Testis (tissue), 5 donors: ENCODE measurements at places on chromosomes 7 and 10.

DNA sequence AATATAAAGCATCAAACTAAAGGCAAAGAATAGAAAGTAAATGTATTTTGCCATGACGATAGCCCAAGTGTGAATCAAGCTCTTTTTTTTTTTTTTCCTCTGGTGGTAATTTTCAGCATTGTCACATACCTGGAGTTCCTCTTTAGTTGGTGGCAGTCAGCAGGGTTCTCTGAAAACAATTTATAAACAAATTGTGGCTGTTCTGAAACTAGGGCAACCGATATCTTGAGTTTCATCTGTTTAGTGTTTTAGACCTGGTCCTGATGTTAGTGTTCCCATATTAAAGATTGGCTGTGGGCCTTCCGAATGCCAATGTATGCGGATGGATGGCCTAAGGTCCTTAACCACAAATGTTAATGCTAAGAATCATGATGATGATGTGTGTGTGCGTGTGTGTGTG lies 713.1 kb downstream of the GATA3 start:
- DNase-seq: no peak

- no peak for DNase-seq
These were observed 26.5 kb upstream of the TMEM229A start for GRCh38 chr7:124059375-124059774.

GRCh38 chr7:158004123-158004490 lies 583.5 kb downstream of the PTPRN2 start:
- DNase-seq: no peak

- no peak for DNase-seq
These were observed 15.2 kb upstream of the GPR158 start for GRCh38 chr10:25159591-25159990.

- no peak for DNase-seq
These were observed 124.4 kb upstream of the KIF5B start for GRCh38 chr10:32180390-32181280.

- no peak for DNase-seq
These were observed 17.2 kb downstream of the SFR1 start for GRCh38 chr10:104139221-104139620.

DNA sequence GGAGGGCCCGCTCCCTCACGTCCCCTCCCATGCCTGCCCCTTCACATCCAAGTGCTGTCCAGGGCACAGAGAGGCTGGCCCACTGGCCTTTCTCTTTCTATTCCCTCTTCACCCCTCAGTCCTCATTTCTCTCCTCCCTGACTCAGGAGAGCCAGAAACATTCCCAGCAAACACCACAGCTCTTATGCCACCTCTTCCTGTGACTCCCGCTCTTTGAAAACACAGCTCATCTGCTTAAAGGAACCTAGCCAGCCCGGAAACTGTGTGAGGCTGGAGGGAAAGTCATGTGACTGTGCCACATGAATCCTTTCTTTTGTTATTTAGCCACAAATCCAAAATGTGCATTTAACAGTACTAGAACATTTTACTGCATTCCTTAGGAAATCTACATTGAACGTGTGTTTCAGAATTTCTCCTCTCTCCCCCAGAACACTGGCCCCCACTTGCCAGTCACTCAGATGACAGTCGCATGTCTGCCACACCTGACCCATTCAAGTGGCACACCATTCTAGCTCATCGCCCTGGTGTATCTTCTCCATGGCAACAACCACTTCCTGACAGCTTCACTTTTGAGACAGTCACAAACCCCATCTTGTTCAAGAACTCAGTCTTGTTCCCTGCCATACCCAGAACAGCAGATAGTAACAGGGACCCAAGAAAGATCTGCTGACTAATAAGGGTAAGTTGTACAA lies 42.8 kb downstream of the GRB10 start:
- no peak for DNase-seq

DNA sequence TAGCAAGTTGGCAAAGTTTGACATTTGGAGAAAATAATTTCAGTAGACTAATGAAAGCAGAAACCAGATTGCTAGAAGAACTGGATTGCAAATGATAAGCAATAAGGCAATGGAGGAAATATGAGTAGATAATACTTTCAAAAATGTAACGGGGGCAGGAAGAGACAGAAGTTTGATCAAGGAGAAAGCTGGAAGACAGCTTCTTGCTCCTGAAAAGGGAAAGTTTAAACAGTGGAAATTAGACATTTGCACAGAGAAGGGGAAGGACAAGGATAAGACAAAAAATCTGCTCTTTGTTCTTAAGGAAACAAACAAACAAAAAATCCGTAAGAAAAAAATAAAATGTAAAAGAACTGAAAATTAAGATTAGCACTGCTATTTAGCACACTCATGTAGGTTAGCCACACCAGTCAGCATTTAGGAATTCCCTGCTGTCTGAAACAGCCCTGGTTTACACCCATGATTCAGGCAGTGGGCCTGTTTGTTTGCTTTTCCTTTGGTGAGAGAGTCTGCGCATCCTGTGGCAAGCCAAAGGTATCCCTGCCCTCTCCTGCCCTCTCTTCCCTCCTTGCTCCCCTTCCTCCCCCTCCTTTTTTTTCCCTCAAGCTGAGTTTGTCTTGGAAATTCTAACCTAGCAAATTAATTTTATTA lies 104.3 kb upstream of the CAV2 start:
- no peak for DNase-seq

DNA sequence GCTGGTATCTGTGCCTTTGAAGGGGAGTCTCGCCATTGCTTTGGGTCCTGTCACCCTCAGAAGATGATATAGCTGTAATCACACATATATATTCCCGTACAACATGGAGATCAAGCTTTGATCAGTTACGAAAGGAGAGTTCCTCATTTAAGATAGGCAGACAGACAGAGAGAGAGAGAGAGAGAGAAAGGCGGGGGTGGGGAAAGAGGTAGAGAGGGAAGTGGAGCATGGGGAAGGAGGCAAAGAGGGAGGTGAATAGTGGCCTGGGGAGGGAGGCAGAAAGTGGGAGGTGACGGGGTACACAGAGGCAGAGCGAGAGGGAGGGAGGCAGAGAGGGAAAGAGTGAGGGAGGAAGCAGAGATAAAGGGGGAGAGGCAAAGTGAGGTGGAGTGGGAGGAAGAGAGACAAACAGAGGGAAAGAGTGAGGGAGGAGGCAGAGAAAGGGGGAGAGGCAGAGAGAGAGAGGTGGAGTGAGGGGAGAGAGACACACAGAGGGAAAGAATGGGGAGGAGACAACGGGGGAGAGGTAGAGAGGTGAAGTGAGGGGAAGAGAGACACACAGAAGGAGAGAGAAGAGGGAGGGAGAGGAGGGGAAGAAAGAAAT lies 44.6 kb upstream of the C1QL3 start:
- DNase-seq: no peak

DNA sequence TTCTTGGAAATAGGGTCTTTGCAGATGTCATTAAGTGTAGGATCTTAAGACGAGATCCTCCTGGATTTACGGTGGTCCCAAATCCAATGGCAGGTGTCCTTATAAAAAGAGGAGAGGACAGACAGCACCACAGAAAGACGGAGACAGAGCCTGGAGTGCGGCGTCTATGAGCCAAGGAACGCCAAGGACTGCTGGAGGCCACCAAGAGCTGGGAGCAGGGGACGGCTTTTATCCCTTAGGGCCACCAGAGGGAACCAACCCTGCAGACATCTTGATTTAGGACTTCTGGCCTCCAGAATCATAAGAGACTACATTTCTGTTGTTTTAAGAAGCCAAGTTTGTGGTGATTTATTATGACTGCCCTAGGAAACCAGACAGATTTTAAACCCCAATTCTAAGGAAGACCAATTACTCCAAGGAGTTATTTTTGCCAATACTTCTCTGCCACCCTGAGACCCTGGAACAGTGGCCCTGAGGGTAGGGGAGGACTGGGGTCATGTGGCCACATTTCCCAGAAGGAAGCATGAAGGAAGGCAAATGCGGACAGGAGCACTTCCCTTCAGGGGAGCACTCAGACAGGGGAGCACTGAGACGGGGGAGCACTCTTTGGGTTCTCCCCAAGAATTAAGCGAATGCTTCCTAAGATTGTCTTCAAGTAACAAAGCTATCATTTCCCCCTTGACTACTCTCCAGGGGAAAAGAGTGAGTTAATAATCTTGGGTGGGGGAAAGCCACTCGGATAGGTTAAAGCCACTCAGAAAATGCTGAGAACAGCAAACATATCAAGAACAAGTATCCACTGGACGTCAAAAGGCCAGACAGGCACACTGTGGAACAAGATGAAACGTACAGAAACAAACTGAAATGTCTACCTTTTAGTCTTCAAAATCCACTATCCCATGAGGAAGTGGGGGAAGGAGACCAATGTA lies 67.5 kb downstream of the CHST15 start:
- no peak for DNase-seq

DNA sequence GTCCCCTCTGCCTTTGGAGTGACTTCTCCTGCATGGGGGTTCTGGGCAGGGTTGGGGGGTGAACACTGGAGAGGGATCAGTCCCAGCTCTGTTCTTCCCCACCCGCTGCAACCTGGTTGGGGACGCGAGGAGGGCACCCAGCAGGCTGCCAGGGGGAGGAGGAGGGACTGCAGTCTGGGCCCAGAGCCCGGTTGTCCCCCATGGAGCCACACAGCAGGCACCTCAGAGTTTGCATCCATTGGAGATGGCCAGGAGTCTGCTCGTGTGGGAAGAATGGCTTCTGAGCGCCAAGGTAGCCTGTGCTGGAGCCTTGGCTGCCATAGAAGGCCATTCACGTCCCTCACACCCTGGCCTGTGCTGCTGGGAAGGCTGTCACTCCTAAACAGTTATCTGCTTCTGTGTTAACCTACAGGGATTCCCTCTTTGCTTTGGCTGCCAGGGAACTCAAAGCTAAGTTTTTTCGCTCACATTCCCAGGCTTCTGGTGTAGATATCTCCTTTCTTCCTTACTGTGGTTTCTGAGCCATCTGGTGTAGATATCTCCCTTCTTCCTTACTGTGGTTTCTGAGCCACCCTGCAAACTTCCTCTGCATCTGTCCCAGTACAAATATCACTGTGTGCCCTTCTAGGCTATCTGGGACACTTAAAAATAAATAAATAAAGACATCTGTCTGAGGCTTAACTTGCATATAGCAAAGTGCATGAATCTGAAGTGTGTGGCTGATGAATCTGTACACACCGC lies 133.7 kb downstream of the LHPP start:
- DNase-seq: no peak

- DNase-seq: no peak
These were observed 9.0 kb downstream of the PTF1A start for GRCh38 chr10:23200997-23201652.

GRCh38 chr7:135091717-135092116 lies 56.2 kb upstream of the TMEM140 start:
- no peak for DNase-seq

DNA sequence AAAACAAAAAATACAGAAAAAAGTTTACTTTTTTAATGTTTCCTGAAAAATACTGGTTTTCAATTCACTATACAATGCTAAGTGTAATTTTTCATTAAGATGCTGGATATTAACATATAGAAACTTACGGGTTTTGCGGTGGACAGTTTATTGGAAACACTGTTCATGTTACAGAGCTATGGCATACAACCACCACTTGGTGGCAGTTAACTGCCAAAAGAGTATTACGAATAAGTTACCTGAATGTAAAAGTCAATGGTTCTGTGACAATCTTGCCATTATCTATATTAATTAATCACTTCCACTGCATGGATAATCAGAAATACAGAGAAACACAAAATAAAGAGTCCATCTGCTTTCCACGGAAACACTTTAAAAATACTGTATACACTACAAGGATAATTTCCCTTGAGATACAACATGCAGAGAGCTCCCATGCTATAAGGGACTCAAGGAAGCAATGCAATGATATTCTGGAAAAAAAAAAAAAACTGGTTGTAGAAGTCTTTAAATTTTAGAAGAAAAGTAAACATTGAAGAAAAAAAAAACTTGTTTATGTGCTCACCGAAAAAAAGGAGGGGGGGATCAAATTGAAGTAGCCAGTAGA lies 97.0 kb downstream of the TPK1 start:
- DNase-seq: peak; percentile 30

GRCh38 chr10:128247576-128247975 lies 121.4 kb upstream of the MKI67 start:
- DNase-seq: no peak

DNA sequence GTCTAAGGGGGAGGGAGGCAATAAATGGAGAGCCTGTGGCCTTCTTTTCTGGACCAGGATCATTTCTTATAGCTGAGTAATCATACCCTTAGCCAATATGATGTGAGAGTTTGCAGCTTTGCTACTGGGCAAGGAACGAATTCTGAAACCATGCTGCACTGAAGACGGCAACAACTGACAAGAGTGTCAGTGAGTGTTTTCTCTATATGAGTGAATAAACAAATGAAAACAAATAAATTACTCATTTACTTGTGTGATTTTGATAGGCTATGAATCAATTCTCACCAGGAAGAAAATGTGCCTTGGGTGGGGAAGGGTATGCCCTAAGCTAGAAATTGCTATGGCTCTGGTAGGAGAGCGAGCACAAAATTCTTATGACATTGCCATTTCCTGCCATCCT lies 79.4 kb upstream of the LRRN3 start:
- no peak for DNase-seq

DNA sequence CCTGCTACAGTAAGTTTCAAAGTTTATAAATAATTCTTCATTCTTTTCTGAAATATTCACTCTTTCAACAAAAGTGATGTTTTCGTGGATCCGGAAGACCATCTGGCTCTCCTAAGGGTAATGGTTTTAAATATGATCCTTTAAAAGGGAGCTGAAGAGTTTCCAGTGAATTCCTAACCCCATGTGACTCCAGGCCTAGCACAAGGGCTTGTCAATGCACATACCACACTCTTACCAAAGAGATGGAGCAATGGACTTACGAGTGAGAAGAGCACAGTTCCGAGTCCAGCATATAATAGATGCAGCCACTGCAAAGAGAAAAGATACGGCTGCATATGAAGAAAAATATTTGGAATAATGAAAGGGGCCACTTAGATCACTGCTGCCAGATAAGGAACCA lies 32.1 kb upstream of the GATAD1 start:
- DNase-seq: no peak

- DNase-seq: no peak
These were observed 49.2 kb downstream of the INPP5A start for GRCh38 chr10:132586739-132587138.

DNA sequence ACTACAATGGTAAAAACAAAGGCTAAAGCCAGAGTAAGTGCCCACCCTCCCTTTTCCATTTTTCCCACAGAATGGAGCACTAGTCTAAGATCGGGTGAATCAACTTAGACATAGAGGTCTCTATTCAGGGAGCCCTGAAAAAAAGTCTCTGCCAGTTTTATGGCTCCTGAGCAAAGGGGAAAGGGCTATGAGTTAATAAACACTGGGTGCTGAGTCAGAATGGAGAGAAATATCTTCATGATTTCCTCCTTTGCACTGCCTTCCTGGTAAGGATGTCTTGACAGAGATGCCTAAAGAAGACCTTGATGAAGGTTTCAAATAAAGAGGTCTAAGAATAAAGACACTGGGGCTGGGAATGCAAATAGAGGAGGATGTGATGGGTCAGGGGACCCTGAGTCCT lies 607.4 kb upstream of the MBL2 start:
- DNase-seq: no peak

DNA sequence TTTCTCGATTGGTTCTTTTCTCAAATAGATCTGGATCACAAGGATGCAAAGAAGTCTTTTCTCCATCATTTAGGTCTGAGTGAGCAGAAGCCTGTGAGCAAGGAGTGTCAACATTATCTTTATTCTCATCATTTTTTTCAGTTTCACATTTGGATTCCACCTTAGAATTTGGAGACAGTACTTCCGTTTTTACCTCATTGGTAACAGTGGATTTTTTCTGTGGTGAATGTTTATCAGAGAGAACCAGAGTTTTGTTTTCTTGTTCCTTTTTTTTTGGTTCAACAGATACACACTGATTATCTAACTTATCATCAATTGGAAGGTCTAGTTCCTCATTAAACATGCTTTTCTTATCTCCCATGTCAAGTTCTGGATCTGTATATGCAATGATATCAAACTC lies 151.3 kb downstream of the GALNT11 start:
- no peak for DNase-seq

GRCh38 chr7:140297192-140297591 lies 101.1 kb downstream of the SLC37A3 start:
- no peak for DNase-seq
